Calu3 (cell line): ENCODE measurements at places on chromosomes 7 and 10. TPM values are rescaled to one million over a fixed set of nuclear protein-coding genes. Genes with fewer than 3 reads are reported as not detected.

Gene UCMA
- not detected in 2 replicates for total RNA-seq

Gene SPDYE1
- not detected in 2 replicates for total RNA-seq

Gene ZNF487
- total RNA-seq: 2.5 and 3.4 TPM in 2 replicates

- DNase-seq: no peak
Observed at GRCh38 chr7:98077762-98078161, 28.9 kb upstream of the LMTK2 start.

DNA sequence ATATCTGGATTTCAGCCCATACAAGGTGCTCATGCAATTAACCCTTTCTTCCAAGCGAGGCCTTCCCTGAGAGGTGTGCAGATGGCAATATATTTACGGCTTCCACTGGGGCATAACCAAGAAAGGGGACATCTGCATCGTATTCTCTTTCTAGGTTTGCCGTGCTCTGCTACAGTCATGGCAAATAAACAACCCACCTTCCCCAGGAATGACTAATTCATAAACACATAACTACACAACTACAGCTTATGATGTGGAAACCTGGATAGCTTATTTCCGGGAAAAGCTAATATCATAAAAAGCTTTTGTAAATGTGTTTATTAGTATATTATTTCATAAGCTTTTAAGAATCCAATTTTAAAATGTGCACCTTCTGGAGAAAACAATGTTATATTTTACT, 120.0 kb downstream of the CAMK1D start:
- no peak for DNase-seq

DNA sequence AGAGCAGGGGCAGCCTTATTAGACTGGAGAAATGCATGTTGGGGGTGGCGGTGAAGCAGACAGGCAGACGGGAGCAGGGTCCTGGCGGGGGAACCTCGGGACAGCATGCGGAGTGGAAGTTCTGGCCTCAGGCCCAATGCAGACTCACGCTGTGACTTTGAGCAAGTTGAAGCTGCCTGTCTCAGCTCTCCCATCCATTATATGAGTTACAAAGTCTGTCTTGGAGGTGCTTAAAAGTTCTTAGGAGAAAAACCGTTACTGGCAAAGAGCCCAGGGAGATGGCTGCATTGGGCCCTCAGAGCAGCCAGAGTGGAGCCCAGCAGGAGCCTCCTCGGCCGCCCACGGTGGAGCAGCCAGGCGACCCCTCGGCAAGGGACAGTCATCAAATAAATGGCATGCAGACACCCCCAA, 509.5 kb downstream of the PLXNA4 start:
- DNase-seq: no peak

- DNase-seq: no peak
Observed at GRCh38 chr7:48426331-48426965, 255.2 kb downstream of the ABCA13 start.

GRCh38 chr10:47104151-47104605, 192.9 kb downstream of the PTPN20 start:
- DNase-seq: no peak

- peak; percentile 80 for DNase-seq
Observed at GRCh38 chr7:21507627-21508343, 35.1 kb upstream of the DNAH11 start.

GRCh38 chr7:69436946-69437345, 161.3 kb upstream of the AUTS2 start:
- no peak for DNase-seq

GRCh38 chr10:14380746-14381145, 50.0 kb upstream of the FRMD4A start:
- peak; percentile 62 for DNase-seq

DNA sequence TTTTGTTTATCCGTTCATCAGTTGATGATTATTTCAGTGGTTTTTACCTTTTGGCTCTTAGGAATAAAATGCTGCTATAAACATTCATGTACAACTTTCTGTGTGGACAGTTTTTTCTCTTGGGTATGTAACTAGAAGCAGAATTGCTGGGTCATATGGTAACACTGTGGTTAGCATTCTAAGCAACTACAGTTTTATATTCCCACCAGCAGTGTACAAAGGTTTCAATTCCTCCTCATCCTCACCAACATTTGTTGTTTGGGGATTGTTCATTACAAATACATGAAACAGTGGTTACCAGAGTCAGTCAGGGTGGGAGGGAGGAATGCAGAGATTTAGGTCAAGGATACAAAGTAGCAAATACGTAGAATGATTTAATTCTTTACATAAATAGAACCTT, 97.0 kb downstream of the NPSR1 start:
- no peak for DNase-seq

DNA sequence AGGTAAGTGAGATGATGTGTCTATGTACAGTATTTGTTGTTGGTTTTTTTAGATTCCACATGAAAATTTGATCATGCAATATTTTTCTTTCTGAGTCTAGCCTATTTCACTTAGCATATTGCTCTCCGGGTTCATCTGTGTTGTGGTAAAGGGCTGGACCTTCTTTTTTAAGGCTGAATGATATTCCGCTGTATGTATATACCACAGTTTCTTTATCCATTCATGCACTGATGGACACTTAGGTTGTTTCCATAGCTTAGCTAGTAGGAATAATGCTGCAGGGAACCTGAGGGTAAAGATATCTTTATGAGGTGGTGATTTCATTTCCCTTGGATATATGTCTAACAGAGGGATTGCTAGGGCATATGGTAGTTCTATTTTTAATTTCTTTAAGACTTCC, 80.8 kb downstream of the FAM107B start:
- no peak for DNase-seq
